ENCODE measurements at places on chromosomes 2 and 18.

DNA sequence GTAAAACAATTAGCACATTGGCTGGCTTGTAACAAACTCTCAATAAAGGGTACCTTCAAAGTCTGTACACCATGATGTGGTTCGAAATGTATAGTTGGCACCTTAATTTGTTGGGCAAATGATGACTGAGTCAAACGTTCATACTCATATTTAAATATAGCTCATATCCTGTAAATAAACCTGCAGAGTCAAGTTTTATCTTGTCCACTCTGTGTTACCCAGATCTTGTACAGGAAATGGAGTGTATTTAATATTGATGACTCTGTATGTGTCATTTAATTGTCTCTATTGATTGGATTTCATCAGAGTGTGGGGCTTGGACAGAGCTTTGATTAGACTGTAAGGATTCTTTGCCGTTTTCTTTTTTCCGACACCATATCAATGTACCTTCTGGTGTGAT, 805.6 kb upstream of the ZEB2 start:
- DNase-seq, result no peak

- no peak for DNase-seq
Measured at GRCh38 chr2:72793798-72794440, 31.9 kb downstream of the EXOC6B start.

- DNase-seq, result no peak
Measured at GRCh38 chr2:240387669-240388358, 47.6 kb upstream of the GPC1 start.

GRCh38 chr2:161766334-161766733, 142.1 kb downstream of the SLC4A10 start:
- DNase-seq, result no peak

DNA sequence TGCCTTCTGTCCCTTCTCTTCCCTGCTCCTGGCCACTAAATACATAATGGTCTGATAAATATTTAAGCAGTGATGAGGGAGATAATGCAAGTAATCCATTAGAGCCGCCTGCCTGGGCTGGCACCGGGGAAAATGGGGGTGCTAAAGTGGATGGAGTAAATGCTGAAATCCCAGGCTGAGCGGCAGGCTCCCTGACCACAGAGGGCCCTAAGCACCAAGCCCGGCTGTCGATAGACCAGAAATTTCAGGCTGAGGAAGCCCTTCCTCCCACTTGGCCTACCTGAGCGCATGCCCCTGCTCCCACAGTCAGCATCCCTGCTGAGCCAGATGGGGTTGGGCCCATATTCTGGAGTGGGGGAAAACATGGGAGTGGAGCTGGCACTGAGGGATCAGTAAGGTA, 197.5 kb upstream of the SKOR2 start:
- no peak for DNase-seq

DNA sequence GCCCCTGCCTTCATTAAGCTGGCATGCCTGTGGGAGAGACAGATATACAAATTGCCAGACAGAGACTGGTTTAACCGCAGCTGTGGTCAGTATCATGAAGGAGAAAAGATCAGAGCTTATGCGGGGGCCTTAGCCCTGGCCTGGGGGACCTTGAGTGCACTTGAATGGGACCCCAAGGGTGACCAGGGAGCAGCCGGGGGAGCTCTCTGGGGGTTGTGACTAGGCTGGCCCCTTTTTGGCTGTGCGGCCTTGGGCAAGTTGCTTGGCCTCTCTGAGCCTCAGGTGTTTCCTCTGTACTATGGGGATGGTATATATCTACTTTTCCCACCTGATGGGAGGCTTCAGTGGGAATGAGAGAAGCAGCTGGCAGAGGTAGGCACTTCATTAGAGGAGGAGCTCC, 35.7 kb downstream of the INHBB start:
- no peak for DNase-seq

GRCh38 chr2:85377083-85377482, 22.5 kb downstream of the ELMOD3 start:
- DNase-seq, result no peak

GRCh38 chr2:1022178-1022577, 71.5 kb downstream of the SNTG2 start:
- no peak for DNase-seq

- DNase-seq, result no peak
Measured at GRCh38 chr2:43840965-43841364, 2.2 kb downstream of the ABCG8 start.

- DNase-seq, result no peak
Measured at GRCh38 chr2:41933585-41934320, 114.1 kb upstream of the PKDCC start.

- DNase-seq, result no peak
Measured at GRCh38 chr2:143128681-143129580, at the start of gene ARHGAP15. Gene ARHGAP15 (plus strand): TSS chr2:143129419.

- DNase-seq, result no peak
Measured at GRCh38 chr2:226179010-226179409, 620.6 kb downstream of the IRS1 start.

GRCh38 chr2:57453945-57454344, 592.7 kb upstream of the VRK2 start:
- no peak for DNase-seq
